Stimulated activated CD8-positive, alpha-beta memory T cell treated with anti-CD3 and anti-CD28 coated beads, Interleukin-4, amount 100 ng/mL, for 1 hour (primary cell): ENCODE measurements at places on chromosomes 5 and 9.

GRCh38 chr9:98992885-98993569 is 49.3 kb downstream of the COL15A1 start:
- no peak for DNase-seq

DNA sequence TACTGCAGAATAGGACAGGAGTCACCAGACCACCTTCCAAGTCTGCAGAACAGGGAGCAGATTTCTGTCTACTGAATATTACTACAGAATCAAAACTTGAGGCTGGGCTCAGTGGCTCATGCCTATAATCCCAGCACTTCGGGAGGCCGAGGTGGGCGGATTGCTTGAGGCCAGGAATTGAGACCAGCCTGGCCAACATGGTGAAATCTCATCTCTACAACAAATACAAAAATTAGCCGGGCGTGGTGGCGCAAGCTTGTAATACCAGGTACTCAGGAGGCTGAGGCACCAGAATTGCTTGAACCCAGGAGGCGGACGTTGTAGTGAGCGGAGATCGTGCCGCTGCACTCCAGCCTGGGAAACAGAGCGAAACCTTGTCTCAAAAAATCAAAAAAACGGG is 710.8 kb upstream of the WWC1 start:
- no peak for DNase-seq

- no peak for DNase-seq
Observed at GRCh38 chr9:91156451-91157234, 205.1 kb downstream of the AUH start.

GRCh38 chr9:114852050-114852594 is 46.3 kb upstream of the TNFSF15 start:
- no peak for DNase-seq

- DNase-seq = no peak
Observed at GRCh38 chr9:111096051-111096450, 57.8 kb upstream of the LPAR1 start.

DNA sequence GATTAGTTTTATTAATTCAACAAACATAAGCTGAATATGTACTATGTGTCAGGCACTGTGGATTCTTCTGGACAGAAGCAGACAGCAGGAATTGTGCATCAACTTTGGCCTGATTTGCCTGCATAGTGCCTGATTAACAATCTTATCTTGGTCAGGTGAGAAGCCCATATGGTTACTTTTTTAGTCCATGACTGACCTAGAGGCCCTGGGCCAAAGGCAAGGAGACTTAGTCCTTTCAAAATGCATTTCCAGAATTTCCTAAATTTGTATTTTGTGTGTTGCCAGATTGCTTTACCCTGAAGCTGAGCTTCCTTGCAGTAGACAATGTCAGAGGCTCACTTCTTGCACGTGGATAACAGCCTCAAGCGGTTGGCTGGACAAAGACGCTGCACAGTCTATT is 286.7 kb downstream of the SPOCK1 start:
- no peak for DNase-seq

DNA sequence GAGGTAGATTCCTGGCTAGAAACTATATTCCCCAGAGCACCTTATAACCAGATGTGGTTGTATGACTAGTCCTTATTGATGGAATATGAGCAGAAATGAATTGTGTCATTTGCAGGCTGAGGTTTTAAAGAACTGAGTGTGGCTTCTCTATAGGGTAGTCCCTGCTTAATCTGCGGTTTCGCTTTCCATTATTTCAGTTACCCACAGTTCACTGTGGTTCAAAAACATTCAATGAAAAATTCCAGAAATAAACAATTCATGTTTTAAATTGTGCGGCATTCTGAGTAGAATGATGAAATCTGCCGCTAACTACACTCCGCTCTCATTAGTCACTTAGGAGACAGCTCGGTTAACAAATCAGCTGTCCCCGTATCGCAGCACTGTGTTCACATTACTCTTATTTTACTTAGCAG is 65.1 kb downstream of the ANKRD55 start:
- DNase-seq = no peak

DNA sequence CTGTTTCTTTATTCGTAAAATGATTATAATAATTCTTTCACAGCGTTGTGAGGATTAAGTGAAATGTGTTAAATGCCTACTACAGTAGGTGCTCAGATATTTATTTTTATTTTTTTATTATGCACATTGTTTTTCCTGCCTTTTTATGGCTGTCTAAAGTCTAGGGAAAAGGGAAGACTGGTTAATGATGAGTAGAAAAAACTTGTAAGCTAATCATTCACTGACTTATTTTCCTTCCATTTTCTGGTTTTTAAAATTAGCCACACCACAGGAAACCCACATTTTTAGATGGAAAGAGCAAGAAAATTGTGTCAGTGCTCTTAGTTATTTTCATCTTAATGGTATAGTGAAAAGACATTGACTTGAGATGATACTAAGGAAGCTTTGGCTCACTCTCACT is 3.9 kb upstream of the PCYOX1L start:
- no peak for DNase-seq

- DNase-seq = no peak
Observed at GRCh38 chr5:174418809-174419539, 305.4 kb upstream of the MSX2 start.

GRCh38 chr9:37623267-37623666 is 27.5 kb upstream of the FRMPD1 start:
- DNase-seq = no peak

DNA sequence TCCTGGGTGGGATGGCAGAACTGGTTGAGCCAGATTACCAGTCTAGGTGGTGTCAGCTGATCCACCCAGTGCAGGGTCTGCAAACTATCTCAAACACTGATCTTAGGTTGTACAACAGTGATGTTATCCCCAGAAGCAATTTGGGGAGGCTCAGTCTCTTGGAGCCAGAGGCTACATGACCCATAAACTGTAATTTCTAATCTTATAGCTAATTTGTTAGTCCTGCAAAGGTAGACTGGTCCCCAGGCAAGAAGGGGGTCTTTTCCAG is 5.3 kb upstream of the ZNF366 start:
- DNase-seq = no peak

DNA sequence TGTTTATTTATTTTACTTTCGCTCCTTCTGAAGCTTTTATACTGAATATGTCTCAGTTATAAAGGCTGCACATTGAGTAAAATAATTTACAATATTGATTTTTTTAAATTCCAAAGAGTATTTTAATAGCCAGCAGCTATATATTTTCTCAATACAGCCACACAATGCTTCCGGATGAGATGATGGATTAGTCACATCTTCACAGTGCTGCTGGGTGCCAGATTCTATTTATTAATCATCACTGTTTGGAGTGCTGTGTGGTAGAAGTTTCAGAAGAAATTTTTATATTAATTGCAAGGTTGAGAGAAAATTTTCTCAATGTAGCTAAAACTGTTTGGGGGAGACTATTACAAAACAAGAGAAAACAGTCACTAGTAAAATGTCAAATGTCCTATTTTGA is 989.8 kb downstream of the TLE4 start:
- DNase-seq = no peak

GRCh38 chr5:543351-543750 is 19.1 kb upstream of the SLC9A3 start:
- DNase-seq = no peak

DNA sequence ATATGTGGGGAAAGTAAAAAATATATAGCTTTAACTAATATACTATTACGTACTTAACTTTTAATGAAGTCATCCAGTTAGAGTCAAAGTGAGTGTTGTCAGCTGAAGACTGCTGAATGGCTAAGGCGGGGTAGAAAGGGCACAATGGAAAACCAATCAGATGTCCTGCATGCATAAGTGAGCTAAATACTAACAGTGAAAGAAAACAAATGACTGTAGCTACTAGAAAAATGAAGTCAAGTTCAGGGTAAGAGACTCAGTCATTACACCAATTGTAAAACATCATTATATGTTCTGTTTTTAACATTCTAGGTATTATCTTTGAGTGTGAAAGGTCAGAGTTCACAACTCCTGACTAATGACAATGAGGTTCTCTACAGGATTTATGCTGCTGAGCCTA is 295.2 kb downstream of the ADGRV1 start:
- no peak for DNase-seq

DNA sequence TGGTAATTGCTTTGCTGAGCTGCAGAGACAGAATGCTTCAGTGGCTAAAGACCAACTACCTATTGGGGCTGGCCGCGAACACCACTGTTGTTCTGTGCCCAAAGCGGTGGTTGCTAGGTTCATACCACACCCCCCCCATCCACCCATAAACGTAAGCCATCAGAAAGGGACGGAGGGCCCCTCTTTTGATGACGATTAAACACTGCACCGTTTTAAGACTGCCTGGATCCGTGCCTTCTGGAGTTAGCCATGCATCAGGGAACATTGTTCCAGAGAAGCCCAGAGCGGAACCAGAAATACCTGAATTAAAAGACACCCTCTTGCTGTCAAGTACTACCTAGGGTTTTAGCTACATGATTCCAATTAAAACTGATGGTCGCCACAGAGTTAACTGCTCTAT is 369.1 kb upstream of the DAP start:
- no peak for DNase-seq

- DNase-seq = no peak
Observed at GRCh38 chr5:124801551-124801950, 55.1 kb upstream of the ZNF608 start.

- DNase-seq = no peak
Observed at GRCh38 chr9:20564650-20565049, 57.6 kb downstream of the MLLT3 start.

DNA sequence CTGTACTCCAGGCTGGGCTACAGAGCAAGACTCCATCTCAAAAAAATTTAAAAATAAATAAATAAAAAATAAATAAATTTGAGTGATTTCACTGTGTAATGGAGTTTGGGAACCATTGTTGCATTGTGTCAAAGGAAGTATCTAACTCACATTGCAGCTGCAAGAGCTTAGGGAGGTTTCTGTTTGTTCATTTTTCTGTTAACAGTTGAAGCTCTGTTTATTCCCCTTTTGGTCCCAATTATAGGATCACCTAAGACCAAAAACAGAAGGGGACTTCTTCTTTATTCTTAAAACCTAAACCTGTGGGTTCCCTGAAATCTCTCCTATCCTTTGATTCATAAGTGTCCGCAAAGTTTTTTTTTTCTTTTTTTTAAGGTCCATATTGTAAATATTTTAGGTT is 28.6 kb upstream of the PCAT7 start:
- no peak for DNase-seq
